ENCODE measurements at places on chromosomes 4 and X.
A peak's percentile ranks its signal among the peaks of the same experiment; 100 is the strongest.

- no peak for DNase-seq
These were observed 12.8 kb downstream of the SCD5 start for GRCh38 chr4:82785611-82786400.

- no peak for DNase-seq
These were observed 7.1 kb downstream of the PASD1 start for GRCh38 chrX:151570561-151570960.

DNA sequence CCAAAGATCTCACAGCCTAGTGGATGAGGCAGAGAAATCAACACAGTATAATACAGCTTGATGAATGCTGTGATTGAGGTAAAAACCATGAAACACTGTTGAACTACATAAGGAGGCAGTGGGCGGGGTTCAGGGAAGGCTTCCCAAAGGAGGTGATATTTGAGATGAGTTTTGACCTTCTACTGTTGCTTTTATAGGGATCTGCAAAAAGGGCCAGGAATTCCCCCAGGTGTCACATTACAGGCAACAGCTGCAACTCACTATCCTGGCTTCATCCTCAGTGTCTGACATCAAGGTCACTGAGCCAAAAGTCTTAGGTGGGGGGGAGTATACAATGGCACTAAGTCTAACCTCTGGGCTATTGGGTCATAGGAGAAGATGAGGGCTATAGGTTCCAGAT, 185.7 kb upstream of the NRK start:
- DNase-seq: no peak

- no peak for DNase-seq
These were observed 2.9 kb downstream of the GPRASP3 start for GRCh38 chrX:102723456-102723855.

GRCh38 chr4:33422656-33423055, 2702.5 kb downstream of the PCDH7 start:
- no peak for DNase-seq

DNA sequence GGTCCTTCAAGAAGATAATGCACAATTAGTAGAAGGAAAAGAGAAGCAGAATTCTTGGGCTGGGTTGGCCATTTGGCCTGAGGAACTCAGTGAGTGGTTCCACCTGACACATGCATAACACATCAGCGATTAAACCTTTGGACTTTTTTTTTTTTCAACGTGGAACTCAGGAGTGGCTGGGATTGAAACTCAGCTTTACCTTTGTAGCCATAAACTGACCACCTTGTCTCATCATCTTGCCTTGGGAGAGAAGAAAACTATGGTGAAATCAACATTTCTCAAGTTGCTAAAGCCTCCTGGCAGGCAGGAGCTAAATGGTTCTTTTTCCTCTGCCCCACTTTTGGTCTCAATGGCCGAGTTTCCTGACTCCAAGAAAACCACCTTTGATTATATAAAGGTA, 16.3 kb downstream of the PTTG2 start:
- DNase-seq: no peak

GRCh38 chrX:148498067-148498466, 2.4 kb upstream of the AFF2 start:
- DNase-seq: no peak

DNA sequence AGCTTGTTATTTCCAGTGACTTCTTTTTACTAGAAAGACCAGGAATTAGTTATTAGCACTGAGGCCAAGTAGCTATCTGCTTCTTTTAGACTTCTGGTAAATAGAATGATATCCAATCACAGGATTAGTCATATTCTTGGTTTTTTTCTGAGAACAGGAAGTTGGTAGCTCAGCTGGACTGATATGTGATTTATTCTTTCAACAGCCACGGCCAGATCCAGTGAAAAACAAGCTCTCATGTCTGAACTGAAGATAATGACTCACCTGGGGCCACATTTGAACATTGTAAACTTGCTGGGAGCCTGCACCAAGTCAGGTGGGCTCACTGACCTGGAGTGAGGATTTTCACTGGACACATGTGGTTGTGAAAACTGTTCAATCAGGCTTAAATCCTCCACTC, 48.6 kb downstream of the PDGFRA start:
- no peak for DNase-seq

GRCh38 chrX:120308959-120309872, 2.0 kb downstream of the TMEM255A start:
- DNase-seq: peak; percentile 59

GRCh38 chrX:97844943-97845342, 961.2 kb downstream of the RPA4 start:
- DNase-seq: no peak

DNA sequence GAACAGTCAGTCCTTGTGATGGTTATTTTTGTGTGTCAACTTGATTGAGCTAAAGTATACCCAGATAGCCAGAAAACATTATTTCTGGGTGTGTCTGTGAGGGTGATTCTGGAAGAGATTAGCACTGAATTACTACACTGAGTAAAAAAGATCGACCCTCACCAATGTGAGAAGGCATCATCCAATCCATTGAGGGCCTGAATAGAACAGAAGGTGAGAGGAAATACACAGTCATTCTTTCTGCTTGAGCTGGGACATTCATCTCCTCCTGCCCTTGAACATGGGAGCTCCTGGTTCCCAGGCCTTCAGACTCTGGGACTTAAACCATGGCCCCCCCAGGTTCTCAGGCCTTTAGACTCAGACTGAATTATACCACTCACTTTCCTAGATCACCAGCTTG, 22.3 kb downstream of the INPP4B start:
- no peak for DNase-seq

DNA sequence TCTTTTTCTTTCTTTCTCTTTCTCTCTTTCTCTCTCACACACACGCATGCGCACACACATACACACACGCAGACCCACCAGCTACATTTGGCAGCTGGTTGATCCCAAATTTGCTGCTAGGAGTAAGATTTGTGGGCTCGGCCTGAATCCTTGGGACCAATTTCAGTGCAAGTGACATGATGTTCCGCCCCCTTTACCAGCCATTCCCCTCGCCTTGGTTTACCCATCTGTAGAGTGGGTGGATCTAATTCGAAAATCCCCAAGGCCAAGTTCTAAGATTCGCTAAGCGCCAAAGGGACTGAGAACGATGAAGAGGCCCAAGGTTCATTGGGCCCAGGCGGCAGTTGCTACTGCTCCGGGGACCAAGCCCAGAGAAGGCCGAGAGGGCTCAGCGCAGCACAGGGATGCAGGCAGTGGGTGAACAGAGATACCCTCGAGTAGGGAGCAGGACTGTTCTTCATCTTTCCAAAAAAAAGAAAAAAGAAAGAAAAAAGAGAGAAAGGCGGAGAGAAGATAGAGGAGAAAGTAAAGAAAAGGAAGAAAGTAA, 5.8 kb downstream of the NKX3-2 start:
- DNase-seq: no peak

DNA sequence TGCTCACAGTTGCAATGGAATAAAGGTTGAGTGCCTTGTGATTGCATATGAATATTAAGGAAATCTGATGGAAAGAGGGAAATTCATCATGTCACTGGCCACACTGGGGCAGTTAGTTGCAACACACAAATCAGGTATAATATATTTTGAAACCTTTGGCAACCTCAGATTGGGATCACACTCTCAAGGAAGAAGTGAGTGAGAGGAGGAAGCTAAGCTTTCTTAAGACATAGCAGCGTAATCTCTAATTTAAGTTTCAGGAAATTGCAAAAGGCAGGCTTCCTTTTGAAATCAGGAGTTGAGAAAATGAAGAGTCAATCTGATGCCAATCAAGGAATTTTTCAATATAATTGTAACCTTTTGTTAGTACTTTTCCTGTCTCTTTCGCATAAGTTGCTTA, 12.3 kb upstream of the CLTRN start:
- DNase-seq: no peak

DNA sequence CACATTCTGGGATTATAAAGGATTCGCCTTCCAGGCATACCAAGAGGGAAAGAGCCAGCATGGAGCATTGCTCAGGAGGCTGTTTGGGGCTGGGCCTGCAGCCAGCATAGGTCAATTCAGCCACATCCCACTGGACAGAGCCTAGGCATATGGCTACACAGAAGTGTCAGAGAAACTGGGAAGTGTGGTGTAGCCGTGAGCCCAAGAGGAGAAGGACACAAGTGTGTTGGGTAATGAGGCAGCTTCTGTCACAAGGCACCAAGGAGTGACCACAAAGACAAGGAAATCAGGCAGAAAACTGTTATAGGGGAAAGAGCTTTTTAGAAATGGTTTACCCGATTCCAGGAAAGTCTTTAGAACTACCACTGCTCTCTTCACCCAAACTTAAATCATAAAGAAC, 178.6 kb upstream of the TBL1X start:
- DNase-seq: no peak

DNA sequence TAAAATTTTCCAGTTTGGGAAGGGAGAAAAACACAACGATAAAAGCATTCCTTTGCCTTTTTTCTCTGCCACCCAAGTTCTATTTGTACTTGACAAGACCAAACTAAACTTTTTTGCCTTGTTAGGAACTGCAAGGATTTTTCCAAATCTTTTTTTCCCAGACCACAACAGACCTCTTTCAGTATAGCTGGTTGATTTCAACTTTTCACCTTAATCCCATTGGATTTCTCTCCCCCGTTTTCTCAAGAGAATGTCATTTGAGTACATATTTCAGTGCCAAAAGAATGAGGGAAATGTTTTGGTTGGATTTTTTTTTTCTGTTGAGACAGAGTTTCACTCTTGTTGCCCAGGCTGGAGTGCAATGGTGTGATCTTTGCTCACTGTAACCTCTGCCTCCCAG, 18.5 kb upstream of the SGMS2 start:
- DNase-seq: no peak

- no peak for DNase-seq
These were observed 8.3 kb downstream of the HNRNPDL start for GRCh38 chr4:82421796-82422560.

- DNase-seq: no peak
These were observed 1263.6 kb downstream of the C4orf33 start for GRCh38 chr4:130359542-130359941.

- no peak for DNase-seq
These were observed 12.5 kb upstream of the HSFX4 start for GRCh38 chrX:149916745-149917392.

DNA sequence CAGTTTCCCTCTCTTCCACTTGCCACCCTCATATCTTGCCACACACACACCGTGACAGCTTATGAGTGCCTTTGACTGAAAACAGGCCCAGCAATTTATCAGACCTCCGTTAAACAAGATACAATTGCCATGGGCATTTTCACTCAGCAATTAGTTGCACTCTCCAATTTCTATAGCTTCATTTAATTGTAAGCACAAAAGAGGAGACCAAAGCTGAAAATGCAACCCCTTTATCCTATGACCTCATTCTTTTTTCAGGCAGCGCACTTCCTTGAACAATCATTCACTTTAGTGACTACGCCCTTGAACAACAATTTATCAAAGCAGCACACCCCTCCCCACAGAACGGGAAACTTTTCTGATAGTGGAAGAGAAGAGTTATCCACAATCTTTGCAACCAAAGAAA, 4.1 kb downstream of the POF1B start:
- DNase-seq: peak; percentile 32

- DNase-seq: no peak
These were observed 32.5 kb downstream of the PDGFC start for GRCh38 chr4:156939139-156939538.

- no peak for DNase-seq
These were observed 177.0 kb downstream of the TENM3 start for GRCh38 chr4:182420189-182420588.
